Stimulated activated CD4-positive, alpha-beta T cell treated with anti-CD3 and anti-CD28 coated beads, Interleukin-4, amount 100 ng/mL, for 1 hour (primary cell): ENCODE measurements at places on chromosomes 3 and 15.
A peak's percentile ranks its signal among the peaks of the same experiment; 100 is the strongest.

- no peak for DNase-seq
Measured at GRCh38 chr3:186013312-186013711, 75.5 kb upstream of the TRA2B start.

GRCh38 chr15:68420186-68420684 lies 11.7 kb downstream of the ITGA11 start:
- no peak for DNase-seq

DNA sequence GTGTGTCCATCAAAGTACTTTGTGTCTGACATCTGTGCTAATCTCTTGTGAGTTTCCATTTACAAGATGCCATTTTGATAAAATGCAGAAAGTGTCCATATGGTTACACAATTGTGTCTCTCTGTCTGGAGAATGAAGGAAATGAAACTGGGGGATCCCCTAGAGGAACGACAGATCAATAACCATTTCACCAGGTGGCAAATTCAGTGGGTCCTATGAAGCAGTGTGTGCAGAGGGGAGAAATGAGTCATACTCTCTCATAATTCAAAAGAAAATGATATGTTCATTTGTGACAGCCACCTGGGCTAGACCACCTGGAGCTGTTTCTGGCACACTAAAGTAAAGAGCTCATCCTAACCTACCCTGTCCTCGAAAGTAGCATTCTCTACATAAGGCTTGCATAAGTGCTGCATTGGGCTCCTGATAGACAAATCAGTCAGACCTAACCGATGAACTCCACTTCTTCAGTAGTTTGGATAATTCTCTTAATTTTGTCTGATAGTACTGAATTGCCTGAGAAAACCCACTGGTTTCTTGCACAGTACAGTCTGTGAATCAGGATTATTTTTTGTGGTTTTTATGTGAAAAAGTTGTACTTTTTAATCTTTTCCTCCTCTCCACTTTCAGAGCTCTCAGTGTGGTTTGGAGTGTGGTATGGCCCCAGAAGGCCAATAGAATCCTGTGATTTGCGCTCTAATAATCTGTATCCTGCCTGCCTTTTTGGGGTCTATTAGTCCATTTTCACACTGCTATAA lies 10.3 kb upstream of the CD47 start:
- peak; percentile 19 for DNase-seq

- no peak for DNase-seq
Measured at GRCh38 chr15:99452010-99452409, 113.8 kb upstream of the MEF2A start.

DNA sequence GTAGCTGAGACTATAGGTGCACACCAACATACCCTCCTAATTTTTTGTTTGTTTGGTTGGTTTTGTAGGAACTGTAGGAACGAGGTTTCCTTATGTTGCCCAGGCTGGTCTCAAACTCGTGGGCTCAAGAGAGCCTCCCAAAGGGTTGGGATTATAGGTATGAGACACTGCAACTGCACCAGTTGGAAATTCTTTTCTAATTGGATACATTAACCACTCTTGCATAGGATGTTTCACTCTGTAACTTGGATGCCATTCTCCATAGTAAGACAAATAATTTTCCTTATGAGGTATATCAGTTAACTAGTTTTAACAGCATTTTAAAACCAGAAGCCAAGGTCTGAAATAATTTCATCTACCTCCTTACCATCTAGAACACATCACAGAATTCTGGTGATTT lies 6.7 kb upstream of the ALCAM start:
- no peak for DNase-seq

GRCh38 chr3:10140996-10141546 lies 507 bp upstream of the VHL start:
- no peak for DNase-seq

- DNase-seq: no peak
Measured at GRCh38 chr3:131948806-131949205, 86.0 kb downstream of the CPNE4 start.

DNA sequence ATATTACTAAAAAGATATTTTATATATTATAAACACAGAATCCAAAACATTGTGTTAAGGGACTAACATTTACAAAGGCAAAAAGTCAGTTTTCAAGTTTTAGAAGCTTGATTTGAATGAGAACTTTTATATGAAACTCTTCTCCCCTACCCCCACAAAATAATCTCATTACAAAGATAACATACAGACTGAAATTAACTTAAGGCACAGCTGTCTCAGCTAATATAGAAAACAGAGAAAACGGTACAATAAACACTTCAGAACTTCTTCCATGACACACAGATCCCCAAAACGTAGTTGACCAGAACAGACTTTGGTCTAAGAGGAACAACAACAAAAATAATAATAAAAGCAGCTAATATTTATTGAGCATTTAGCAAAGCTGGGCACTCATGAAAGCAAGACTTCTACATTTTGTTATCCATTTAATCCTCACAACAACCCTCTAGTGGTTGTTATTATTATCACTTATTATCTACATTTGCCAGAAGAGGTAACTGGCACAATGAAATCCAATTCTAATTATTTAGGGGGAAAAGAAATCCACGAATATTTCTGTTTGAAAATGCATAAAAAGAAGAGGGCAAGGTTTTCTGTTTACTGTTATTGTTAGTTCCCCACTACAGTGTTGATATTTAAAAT lies 68.1 kb downstream of the PFN2 start:
- no peak for DNase-seq

DNA sequence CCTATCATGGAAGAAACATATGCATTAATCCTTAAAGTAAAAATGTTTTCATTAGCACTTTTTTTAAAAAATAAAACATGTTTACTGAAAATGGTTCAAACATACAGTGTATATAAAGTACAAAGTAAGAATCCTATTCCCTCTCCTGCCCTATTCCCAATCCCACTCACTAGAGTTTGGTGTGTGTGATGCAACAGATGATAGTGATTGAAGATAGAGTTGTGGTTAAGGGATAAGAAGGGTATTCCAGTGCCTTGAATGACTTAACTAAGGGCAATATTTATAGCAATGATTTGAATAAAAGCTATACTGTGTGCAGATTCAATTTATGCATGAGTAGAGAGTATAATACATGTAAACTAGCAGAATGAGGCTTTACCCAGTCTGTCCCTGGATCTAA lies 18.1 kb downstream of the ZNF280D start:
- no peak for DNase-seq

DNA sequence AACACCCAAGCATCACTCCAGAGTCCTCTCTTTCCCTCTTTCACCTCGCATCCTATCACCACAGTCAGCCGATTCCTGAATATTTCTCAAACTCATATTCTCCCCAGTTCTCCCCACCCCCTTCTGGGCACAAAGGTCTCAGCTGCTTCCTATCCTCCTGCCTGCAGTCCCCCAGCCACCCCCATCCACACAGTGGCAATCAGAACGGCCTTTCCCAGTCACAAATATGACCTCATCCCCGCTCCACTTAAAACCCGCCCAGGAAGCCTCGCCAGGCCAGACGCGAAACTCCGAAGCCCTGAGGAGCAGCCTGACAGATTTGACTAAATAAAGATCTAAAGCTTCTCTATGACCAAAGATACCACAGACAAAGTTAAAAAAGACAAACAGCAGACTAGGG lies 49.9 kb upstream of the LINGO1 start:
- no peak for DNase-seq

DNA sequence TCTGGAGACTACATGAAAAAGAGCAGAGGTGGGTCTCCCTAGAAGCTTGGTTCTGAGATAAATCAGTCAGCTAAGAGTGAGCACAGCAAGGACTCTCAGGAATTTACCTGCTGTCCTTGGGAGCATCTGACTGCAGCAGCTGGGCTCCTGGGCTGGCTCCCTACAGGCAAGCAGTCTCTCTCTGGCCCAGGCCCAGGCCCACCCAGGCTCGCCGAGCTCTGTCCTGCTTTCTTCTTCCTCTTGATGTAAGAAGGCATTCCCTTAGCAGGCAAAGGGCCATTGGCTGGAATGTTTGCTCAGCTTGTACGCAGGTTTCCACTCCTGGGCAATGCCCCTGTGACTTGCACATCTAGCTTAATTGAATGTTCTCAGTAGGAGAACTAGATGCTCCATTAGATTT lies 4.3 kb upstream of the RBP2 start:
- DNase-seq: no peak

GRCh38 chr3:113450911-113451310 lies 9.6 kb upstream of the CFAP44 start:
- DNase-seq: no peak

- DNase-seq: no peak
Measured at GRCh38 chr3:194132465-194133286, 3.3 kb upstream of the HES1 start.

DNA sequence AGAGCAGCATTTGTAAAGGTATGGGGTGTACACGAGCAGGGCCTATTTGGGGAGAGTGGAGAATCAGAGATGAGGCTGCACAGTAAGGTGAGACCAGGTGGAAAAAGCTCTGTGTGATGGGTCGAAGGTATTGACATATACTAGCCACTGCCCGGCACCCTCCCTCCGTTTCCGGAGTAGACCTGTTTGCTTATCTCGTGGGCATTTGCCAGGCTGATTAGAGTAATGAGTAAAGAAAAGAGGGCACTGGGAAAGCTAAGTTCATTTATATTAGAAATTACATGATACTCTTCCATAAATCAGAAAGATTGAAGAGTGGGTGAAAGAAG lies 46.2 kb upstream of the ATG7 start:
- DNase-seq: no peak

GRCh38 chr15:38503496-38503895 lies 49.6 kb downstream of the FAM98B start:
- DNase-seq: no peak

DNA sequence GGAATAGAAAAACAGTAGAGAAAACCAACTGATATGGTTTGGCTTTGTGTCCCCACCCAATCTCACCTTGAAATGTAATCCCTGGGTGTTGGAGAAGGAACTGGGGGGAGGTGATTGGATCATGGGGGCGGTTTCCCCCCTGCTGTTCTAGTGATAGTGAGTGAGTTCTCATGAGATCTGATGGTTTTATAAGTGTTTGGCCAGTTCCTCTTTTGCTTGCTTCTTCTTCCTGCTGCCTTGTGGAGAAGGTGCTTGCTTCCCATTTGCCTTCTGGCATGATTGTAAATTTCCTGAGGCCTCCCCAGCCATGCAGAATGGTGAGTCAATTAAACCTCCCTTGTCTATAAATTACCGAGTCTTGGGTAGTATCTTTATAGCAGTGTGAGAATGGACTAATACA lies 48.4 kb downstream of the EOMES start:
- no peak for DNase-seq

- no peak for DNase-seq
Measured at GRCh38 chr3:149095487-149095886, 9.2 kb upstream of the HLTF start.

DNA sequence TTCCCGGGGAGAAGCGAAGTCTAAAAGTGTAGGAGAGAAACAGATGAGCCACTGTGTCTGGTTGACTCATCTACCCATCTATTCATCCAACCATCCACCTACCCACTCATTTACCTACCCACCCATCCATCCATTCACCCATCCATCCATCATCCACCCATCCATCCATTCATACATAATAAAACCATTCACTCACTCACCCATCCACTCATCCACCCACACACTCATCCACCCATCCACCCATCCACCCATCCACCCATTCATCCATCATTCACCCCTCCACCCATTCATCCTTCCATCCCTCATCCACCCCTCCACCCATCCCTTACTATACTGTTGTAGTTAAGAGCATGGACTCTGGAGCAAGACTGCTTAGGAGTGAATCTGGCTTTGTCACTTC lies 136.4 kb upstream of the ATP2B2 start:
- no peak for DNase-seq

DNA sequence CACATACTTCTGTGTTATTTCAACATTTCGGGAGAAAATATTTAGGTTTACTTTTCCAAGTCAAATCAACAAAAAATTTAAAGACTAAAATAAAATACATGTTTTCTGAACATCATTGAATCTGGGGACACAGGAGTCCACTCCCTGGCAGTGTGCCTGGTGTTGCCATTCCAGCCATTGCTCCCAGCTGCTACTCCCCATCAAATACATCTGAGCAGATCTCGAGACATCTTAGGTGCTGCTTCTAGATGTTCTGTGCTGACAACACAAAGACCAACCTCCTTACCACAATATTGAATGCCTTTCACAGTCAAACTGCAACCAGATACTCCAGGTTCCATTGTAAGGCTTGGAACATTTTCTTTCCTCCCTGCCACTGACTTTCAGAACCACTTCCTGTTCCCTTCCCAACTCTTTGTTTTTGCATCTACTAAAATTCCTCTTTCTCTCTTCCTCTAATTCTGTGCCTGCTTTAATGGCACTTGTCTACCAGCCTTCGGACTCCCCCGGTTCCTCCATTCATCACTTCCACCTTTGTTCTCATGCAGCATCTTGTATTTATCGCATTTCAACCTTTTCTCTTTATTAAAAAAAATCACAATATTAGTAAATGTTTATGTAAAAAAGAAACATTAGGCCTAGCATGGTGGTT lies 81.1 kb upstream of the SLC4A7 start:
- no peak for DNase-seq

- DNase-seq: no peak
Measured at GRCh38 chr3:107251819-107252218, 125.4 kb upstream of the CCDC54 start.

DNA sequence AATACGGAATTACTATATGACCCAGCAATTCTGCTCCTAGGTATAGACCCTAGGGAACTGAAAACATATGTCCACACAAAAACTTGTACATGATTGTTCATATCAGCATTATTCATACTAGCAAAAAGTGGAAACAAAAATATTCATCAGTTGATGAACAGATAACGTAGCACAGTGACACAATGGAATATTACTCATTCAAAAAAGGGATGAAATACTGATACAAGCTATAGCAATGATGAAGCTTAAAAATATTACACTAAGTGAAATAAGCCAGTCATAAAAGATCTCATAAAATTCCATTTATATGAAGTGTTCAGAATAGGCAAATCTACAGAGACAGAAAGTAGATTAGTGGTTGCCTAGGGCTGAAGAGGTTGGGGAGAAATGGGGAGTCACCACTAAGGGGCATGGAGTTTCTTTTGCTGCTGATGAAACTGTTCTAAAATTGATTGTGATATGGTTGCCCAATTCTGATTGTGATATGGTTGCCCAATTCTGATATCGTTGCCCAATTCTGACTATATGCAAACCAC lies 10.5 kb downstream of the C15orf61 start:
- no peak for DNase-seq

DNA sequence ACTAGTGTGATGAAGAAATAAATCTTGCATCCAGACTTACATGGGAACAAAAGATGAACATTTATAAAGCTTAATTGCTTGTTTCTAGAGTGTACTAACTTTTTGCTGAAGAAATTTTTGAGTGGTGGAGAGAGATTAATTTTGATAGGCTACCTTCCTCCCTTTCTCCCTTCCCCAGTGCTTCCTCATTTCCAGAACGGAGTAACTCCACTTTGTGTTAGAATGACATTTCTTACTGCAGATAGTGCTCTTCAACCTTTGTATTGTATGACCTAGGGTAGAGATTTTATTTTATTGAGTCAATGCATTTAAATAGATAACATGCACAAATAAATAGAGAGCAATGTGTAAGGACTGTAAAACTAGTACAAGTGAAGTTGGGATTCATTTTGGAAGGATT lies 1.9 kb downstream of the ATP1B3 start:
- no peak for DNase-seq
